ENCODE measurements at places on chromosomes 7 and 10.

GRCh38 chr7:118006979-118007378, 133.7 kb upstream of the CTTNBP2 start:
- no peak for DNase-seq

- no peak for DNase-seq
These were observed 24.4 kb upstream of the KBTBD2 start for GRCh38 chr7:32916006-32916405.

- DNase-seq, result no peak
These were observed 41.6 kb downstream of the NEBL start for GRCh38 chr10:20855398-20856038.

GRCh38 chr10:6588082-6588481, 8.0 kb upstream of the PRKCQ start:
- DNase-seq, result no peak

DNA sequence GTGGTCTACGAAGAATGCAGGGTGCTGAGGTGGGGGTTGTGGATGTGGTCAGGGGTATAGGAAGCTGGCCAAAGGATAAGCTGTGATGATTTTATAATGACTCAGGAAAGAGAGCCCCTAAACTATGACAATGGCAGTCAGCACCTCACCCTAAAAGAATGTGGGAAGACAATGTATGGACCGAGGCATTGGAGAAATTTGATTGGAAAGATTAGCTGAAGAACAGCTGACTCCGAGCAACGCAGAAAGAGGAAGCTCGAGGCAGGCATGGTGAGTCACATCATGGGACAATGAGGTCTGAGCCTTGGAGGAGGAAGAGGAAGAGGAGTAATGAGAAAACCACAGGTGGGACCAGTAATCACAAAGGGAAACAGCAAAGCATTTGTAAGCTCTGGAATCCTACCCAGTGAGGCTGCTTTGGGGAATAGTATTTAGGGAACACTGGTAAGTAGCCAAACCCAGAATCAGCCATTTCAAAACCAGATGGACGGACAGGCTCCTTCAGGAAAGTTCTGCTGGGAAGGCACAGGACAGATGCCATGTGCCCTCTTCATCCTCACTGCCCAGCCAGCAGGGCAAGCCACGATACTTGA, 295.4 kb downstream of the PRPF18 start:
- no peak for DNase-seq

- DNase-seq, result no peak
These were observed 1030.0 kb downstream of the GRM8 start for GRCh38 chr7:126222782-126223181.

DNA sequence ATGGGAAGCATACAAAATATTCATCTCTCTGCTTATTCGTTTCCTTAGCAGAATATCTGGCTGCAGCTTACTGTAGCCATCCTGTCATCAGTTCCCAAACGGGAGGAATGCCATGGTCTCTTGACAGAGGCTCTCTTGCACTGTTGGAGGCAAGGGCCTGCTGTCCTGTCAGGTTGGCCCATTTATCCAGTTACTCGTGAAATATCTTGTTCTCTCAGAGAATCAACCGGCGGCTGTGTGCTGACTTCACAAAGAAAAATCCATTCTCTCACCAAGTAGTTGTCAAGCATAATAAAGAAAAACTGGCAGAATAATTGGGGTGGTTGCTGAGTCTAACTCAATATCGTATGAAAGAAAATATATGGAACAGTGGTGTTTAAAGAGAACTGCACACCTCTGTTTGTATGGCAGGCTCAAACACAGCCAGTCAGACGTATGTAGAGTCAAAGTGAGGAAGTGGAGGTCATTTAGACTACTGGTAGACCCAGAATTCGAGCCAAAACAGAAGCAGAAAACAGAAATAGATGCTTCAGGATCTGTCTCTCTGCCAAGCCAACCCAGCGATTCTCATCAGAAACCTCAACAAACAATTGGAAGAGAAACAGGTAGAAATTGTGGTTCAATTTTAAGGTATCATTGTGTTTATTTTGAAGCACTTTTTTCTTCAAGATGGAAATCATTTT, 349.2 kb upstream of the PRKCQ start:
- DNase-seq, result no peak

GRCh38 chr10:72228318-72228751, 12.3 kb upstream of the ASCC1 start:
- no peak for DNase-seq

- no peak for DNase-seq
These were observed 2.7 kb downstream of the SND1 start for GRCh38 chr7:127654404-127655394.

GRCh38 chr10:71842422-71842821, 8.6 kb downstream of the PSAP start:
- DNase-seq, result no peak

Data from hematopoietic multipotent progenitor cell treated with erythropoietin and hydrocortisone succinate and interleukin-3 and kit ligand, for 15 days (in vitro differentiated cells).